Fibroblast of skin of right biceps (primary cell): ENCODE measurements at places on chromosomes 5 and 9.

DNA sequence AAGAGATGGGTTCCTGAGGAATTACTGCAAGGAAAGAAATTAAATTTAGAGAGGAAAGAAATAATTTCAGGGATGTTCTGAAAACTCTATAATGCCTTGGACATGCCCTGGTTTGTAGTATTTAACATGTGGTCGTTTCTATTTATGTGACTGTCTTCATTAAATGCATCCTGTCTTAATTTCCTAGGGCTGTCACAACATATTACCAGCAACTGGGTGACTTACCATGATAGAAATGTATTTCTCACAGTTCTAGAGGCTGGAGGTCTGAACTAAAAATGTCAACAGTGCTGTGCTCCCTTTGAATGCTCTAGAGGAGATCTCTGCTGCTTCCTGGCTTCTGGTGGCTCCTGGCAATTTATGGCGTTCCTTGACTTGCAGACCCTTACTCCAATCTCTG lies 287.7 kb downstream of the FBXL7 start:
- DNase-seq, result peak; percentile 43

- peak; percentile 45 for DNase-seq
These were observed 11.6 kb upstream of the ABL1 start for GRCh38 chr9:130823435-130823834.

- DNase-seq, result no peak
These were observed 63.8 kb upstream of the COL15A1 start for GRCh38 chr9:98879963-98880310.

- peak; percentile 22 for DNase-seq
These were observed 164.6 kb upstream of the MEF2C start for GRCh38 chr5:89047571-89047970.

- no peak for DNase-seq
These were observed 5.1 kb upstream of the AHRR start for GRCh38 chr5:316210-317085.

DNA sequence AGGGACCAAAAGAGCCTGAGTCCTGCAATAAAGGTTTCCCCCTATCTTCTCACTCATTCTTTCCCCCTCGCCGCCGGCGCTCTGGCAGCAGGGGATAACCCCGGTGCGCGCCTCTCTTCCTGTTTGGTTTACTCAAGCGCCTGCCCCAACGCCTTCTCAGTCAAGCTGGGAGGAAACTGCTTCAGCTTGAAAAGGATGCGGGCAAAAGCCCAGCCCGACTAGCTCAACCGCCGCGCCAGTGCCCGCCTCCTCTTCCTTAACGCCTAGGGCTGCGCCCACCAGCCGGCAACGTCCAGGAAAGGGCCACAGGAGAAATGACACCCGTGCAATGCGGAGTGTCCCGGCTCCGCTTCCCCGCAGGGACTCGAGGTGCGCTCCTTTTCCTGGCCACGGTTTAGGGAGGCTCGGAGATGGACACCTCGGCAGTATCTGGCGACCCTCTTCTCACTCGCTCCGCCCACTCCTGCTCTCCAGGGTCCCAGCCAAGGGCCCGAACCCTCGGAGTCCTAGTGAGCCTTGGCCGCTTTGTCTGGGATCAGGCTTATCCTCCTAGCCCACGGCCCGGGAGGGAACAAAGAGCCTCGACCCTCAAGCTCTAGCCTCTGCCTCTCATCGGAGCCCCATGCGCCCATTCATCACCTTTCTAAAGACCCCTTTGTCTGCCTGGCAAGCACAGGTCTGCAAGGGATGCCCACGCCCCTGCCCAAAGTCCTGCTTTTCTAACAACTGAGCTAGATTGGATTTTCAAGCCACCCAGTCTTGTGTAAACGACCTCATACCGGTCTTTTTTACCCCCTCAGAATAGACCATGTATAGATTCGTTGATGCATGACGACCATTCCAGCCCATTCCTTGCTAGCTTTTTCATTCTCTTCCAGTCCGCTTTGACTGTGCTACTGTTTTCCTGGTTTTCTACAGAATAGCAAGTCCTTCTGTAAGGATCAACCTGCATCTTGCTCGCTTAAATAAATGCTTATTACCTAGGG lies 2.0 kb downstream of the ST8SIA4 start:
- DNase-seq, result peak; percentile 65

DNA sequence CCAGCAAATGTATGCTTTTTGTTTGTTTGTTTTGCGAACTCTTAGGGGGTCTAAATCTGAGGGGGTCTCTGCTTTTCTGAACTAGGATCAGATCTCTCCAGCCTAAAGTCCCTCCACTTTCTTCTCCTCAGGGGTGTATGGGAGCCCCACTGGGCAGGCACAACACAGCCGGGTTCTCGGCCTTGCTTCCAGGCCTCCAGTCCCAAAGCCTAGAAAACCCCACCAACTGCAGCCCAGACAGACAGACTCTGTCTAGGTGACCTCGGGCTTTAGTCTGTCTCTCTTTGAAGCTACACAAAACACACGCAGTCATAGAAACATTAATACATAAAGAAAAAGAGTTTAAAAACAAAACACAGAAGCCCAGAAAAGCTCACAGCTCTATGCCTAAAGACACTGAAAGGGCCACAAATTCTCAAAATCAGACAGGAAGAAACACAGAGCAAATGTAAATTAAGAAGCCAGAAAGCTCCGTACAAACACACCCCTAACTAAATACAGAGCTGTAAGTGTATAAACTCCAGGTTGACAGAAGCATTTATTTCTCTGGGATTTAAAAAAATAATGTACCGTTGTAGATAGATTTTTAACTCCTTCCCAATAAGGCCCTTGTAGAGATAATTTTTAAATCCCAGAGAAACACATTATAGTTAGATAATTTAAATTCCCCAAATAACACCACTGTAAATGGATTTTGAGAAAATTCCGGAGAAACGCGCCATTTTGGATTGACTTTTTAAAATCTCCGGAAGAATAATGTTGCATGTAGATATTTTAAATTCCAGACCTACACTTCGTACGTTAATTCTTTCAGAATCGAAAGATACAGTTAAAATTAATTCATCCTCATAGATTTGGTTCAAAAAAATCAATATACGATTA lies 2.0 kb downstream of the PITX1 start:
- no peak for DNase-seq

- peak; percentile 76 for DNase-seq
These were observed 21.3 kb upstream of the NDST1 start for GRCh38 chr5:150486402-150487198.

- DNase-seq, result no peak
These were observed 71.6 kb upstream of the RNU6ATAC start for GRCh38 chr9:134236001-134236421.

GRCh38 chr9:71748280-71748743 lies 20.0 kb downstream of the CEMIP2 start:
- DNase-seq, result peak; percentile 91

DNA sequence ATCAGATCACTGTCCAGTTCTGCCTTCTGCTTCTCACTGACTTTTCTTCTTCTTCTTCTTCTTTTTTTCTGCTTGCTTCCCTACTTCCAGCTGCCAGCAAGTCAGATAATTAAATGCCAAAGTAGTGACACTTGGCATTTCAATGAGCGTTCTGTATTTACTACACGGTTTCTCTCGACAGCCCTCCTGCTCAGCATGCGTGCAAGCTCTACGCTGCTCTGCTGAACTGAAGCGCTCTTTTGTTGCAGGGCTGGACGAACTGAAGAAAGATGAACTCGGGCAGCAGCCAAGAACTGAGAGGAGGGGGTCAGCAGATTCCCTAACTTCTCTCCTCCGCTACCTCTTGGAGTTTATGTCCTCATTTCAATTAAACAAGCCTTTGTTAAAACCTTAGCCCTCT lies 319.1 kb downstream of the GLIS3 start:
- peak; percentile 37 for DNase-seq

GRCh38 chr5:157554179-157555036 lies 21.2 kb downstream of the ADAM19 start:
- no peak for DNase-seq

DNA sequence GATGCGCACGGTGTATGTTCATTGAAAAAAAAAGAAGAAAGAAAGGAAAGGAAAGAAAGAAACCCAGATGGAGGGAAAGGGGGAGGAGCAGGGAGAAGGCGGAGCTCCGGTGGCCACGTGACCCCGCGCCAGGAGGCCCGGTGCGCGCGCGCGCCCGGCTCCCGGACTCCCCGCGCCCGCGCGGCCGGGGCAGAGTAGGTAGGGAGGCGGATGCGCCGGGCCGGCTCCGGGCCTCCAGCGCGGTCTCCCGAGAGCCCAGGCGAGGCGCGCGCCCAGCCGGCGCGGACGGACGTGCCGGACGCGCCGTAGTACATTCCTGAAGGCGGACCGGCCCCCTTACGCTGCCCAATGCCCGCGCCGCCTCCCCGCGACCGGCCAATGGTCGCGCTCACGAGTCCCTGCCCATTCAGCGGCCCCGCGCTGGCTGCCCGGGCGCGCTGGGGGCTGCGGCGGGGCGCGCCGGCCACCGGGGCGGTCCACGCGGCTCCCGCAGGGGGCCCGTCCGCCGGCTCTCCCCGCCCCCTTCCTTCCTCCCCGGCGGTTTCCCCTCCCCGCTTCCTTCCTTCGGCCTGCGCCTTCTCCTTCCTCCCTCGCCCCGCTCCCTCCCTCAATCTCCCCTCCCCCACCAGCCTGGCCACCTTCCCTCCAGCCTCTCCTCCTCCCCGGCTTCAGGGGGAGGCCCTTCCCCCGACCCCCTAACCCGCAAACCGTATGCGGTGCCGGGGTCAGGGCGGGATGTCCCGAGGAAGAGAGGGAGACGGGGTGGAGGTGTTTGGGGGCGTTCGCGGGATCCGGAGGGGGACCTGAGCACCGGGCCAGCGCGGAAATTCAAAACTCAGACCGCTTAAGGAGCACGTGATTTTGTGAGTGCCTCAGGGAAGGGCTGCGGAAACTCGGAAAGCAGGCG lies 5.8 kb downstream of the PTCH1 start:
- peak; percentile 98 for DNase-seq

DNA sequence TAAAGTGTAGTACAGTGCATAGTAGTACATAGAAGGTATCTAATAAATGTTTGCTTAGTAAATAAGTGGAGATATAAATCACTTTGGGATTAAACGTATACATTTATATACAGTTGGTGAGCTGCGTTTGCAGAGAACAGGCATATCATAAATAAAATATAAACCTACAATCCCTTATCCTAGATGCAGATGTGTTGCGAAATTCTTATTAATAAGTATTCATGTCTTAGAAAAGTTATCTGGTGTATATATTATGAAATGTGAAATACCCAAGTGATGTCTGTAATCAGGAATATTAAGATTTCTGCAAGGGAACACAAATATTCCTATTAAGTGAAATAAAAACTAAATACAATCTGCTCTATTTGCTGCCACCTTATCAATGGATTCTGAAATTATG lies 8.8 kb downstream of the CCNH start:
- no peak for DNase-seq

DNA sequence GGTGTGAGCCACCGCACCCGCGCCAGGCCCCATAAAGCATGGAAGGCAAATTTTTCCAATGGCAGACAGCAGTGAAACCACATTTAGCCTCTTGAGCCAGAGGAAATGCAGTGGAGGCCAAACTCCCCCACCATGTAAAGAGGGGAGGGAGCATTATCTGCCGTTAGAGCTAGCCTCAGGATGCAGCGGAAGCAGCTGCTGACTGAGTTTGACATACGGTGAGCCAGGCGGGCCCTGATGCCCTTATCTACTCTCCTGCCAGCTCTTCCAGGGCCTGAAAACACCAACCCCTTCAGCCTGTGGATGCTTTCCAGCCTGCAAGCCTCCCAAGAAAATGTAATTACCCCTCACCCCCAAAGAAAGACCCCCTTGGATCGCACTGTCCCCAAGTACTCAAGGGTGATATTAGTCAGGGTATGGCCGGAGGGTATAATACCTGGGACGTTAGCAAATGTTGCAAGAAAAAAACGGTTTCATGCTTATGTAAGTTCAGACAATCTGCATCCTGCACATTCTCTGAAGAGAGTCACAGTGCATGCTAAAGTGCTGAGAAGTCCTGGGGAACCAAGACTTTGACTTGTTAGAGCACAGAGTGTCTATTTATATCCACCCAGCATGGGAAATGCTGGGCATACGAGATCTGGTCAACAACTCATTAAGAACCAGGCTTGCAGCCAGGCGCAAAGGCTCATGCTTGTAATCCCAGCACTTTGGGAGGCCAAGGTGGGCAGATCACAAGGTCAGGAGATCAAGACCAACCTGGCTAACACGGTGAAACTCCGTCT lies 11.3 kb upstream of the GGTA1 start:
- DNase-seq, result no peak

DNA sequence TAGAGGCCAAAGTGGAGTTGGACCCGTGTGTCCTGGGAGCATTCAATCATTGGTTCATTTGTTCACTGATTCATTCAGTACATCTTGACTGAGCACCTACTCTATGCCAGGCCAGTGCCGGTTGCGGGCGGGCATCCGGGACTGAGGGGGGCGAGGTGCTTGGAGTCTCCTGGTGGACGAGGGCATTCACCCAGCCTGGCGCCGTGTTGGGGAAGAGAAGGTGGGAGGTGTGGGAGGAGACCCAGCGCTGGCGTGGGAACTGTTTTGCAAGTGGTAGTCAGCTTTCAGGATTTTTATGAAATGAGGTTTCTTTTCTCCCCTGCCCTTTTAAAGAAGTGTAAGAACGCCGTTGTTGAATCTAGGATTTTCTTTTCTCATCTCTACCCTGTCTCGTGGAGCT lies 37.2 kb downstream of the NCS1 start:
- DNase-seq, result no peak
